ENCODE measurements at places on chromosomes 12 and 14. TPM values are rescaled to one million over a fixed set of nuclear protein-coding genes. Genes with fewer than 3 reads are reported as not detected.

Gene ITFG2
- 41.5 TPM for total RNA-seq

Gene SDR9C7
- total RNA-seq, result not detected

Gene DAO
- not detected for total RNA-seq

Gene ASB2
- 10.3 TPM for total RNA-seq

Gene CCDC175
- total RNA-seq, result not detected

Gene TAS2R31
- 0.59 TPM for total RNA-seq

Gene NRL
- total RNA-seq, result 4.3 TPM

Gene CLBA1
- total RNA-seq, result 15.2 TPM

Gene PTHLH
- 0.51 TPM for total RNA-seq

Gene WNK1
- total RNA-seq, result 223 TPM

Gene AKAP6
- total RNA-seq, result 9.9 TPM

Gene TMEM132C
- total RNA-seq, result 0.46 TPM

Gene MGP
- 233 TPM for total RNA-seq

Gene AHNAK2
- 18.3 TPM for total RNA-seq

Gene KLRC3
- not detected for total RNA-seq

Gene FAM90A1
- 0.18 TPM for total RNA-seq

Gene KRT74
- total RNA-seq, result 0.45 TPM

Gene RTN1
- total RNA-seq, result 121 TPM

Gene GLIPR1L2
- total RNA-seq, result 1.4 TPM

Gene GPR84
- not detected for total RNA-seq

Gene ACOT4
- 1.9 TPM for total RNA-seq

Gene SERPINA12
- total RNA-seq, result 0.82 TPM

Gene A2M
- 286 TPM for total RNA-seq

Data from prostate gland (tissue), 2 donors.